ENCODE measurements at places on chromosomes 11 and 22.

- DNase-seq = no peak
Observed at GRCh38 chr11:575313-575995, 816 bp upstream of the PHRF1 start.

DNA sequence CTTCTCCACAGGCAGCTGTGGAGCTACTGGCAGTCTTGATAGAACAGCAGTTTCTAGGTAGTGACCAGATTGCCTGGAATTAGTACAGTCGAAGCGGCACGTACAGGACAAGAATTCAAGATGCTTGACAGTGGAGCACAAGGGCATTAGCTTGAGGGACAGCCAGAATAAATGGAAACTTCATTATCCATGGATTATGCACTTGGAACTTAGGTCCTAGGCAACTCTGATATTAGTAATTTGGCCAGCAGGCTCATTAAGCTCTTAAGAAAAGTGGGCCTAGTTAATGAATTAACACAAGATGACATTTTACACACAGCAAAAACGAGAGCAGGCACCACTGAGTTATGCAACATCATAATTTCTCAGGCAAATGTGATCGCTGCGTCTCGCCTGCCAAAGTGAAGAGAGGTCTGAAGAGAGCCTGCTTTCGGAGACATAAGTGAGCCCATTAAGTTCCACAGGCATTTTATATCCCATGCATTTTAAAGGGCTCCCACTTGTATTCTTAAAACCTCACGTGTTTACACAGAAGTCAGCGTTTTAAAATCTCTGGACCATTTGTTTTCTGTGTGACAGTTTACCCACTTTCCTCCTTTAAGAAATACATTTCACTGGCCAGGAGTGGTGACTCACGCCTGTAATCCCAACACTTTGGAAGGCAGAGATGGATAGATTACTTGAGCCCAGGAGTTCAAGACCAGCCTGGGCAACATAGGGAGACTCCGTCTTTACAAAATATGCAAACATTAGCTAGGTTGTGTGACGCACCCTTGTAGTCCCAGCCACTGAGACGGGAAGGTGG is 66.2 kb downstream of the COMMD9 start:
- peak; percentile 20 for DNase-seq

DNA sequence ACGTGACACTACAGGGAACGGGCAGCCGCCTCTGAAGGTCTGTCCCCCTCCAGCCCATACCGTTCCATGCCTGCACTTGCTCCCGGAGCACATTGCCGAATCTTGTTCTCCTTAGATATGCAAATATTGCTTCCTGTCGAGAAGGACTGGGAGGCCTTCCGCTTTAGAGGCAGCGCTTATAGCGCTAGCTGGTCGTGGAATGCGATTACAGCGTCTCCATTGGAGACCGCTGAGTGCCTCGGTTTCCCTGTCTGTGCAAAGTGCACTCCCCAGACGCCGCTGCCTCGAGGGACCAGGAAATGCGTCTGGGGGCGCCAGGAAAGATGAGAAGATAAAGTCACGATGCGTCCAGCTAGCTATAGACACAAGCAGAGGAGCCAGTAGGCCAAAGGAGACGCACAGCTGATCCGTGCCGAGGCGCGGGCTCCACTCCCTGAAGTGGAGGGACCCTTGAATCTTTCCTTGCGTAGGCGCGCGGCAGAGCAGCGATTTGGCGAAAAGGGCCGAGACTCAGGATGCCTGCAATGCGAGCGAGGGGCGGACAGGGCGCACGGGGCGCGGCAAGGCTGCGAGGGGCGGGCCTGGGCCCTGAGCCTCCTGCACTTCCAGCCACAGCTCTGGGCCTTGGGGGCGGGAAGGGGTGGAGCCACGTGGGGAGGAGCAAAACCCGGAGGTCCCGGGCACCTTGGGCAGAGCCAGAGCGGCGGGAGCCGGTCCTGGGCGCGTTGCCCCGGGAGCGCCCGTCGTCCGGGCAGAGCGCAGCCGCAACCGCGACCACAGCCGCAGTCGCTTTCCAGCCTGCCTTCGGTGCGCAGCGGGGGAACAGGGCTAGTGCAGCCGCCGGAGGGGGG is at the start of gene RASSF10:
Gene RASSF10, plus strand, starts transcription at position 692 of the 851 bp plus-strand sequence. CDS start 261 bp downstream, outside the sequence.
- no peak for DNase-seq

DNA sequence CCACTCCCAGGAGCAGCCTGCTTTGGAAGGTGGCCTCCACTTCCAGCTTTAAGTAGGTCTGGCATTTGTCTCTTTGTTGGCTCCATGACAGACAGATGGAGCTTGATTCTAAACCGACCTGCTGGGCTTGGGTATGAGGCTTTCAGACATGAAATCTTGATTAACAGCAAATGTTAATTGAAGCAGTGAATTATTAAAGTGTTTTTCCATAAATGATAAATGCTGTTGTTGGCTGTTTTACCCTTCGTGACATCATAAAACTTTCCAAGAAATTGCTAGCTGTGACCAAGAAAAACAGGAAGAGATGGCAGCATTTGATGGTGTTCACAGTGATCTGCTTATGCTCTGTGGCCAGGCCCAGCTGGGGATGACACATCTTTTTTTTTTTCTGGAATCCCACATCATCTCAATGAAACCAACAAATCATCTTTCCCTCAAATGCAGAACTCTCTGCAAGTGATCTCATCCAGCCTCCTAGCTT is 66.1 kb downstream of the RBMXL2 start:
- peak; percentile 54 for DNase-seq

DNA sequence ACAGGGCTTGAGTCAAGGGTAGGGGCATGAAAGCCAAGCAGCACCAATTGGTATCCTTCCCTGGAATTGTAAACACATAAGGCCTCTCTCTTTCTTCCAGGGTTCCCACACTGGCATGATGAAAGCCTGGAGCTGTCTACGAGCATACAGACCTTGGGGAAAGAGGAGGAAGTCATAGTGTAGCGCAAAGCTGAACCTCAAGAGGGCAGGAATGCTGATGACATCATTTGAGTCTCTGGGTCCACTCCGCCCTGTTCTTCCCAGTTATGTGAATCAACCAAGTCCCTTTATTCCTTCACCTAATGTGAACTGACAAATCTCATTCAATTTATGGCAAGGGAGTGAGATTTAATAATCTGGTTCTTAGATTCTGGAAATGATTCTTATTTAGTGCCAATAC is 266.4 kb upstream of the NCAM1 start:
- no peak for DNase-seq

GRCh38 chr22:27032091-27032761 is 374.8 kb downstream of the MIAT start:
- DNase-seq = peak; percentile 94

DNA sequence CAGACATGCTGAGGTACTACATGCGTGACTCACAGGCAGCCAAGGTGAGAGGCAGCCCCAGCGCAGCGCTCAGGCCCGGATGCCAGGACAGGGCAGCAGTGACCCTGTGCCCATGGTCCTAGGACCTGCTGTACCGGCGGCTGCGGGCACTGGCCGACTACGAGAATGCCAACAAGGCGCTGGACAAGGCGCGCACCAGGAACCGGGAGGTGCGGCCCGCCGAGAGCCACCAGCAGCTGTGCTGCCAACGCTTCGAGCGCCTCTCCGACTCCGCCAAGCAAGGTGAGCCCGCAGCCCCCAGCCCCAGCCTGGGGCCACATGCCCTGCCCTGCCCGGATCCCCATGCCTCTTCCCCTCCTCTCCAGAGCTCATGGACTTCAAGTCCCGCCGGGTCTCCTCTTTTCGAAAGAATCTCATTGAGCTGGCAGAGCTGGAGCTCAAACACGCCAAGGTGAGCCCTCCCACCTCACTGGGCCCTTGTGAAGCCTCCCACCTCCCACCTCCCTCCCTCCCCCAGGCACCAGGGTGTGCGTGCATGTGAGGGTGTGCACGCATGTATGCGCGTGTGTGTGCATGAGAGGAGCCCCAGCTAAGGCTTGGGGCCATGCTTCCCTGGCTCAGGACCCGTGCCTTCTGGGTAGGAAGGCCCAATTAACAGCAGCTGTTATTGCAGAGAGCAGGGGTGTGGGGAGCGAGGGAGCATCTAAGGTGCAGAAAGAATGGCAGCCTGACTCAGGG is 5.3 kb downstream of the CFL1 start:
- DNase-seq = no peak

- DNase-seq = no peak
Observed at GRCh38 chr22:46774253-46774979, 12.0 kb downstream of the TBC1D22A start.

DNA sequence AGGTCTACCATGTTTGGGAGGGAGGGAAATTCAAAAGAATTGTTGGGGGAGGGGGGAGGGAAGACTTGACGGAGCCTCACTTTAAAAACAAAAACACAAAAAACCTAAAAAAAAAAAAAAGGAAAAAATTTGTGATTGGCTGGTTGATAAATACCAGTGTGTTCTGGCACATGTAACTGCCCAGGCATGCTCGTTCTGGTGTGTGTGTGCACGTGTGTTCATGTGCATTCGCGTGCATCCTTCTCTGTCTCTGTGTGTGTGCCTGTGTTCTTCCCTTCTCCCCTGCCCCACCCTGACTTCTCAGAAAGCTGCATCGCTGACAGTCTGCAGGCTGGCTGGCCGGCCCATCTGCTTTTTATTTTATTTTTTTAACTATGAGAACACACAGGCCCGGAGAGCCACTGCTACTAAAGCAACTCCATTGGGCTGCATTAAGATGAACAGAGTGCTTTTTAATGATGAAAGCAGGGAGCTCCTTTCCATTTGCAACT is 22.6 kb upstream of the ADSL start:
- no peak for DNase-seq

GRCh38 chr22:33409079-33409478 is 350.9 kb upstream of the SYN3 start:
- no peak for DNase-seq

DNA sequence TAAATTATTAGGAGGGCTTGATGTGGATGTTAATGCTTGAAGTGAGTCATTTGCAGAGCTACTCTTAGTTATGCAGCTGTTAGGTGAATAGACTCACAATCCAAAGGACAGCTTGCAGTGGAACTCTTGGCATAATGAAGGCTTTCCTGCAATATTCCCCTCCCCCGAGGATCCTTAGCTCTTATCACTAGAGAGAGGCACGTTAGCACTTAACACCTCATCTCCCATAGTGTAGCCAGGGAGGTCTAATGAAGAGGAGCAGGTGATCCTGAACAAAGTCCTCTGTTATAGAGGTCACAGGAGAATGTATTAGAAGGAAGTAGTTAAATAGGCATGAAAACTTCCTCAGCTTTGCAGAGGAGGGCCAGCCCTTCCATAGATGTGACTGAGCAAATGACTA is 919.2 kb upstream of the FAT3 start:
- no peak for DNase-seq

GRCh38 chr22:38700270-38700788 is 414 bp downstream of the JOSD1 start:
- no peak for DNase-seq

GRCh38 chr11:23556163-23556750 is 696.0 kb upstream of the CCDC179 start:
- no peak for DNase-seq

DNA sequence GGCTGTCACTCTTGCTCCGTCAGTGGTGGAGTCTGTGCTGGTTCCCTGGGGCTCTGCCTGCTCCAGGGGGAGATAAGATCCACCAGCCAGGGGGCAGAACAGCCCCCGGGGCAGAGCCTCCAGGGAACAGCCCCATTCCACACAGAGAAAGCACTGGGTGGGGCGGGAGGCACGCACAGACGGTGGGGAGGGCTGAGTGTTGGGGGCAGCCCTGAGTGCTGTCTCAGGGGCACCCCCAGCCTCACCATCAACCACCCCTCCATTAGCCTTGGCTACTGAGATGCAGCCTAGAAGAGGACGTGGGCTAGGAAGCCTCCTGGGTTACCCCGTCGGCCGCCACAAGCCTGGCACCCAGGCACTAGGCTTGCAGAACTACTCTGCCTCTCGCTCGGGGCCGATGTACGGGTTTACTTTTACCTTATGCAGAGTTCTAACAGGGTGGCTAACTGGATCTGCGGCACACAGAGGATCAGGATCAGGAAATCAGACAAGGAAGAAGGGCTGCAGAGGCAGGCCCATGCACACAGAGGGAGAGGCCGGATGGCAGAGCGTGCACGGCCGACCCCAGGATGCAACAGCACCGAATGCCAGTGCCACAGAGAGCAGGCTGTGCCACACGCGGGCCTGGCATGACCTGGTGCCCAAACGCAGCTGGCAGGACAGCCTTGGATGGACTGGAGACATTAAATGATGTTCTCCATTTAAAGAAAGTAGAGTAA is 140.5 kb downstream of the CTTN start:
- no peak for DNase-seq

DNA sequence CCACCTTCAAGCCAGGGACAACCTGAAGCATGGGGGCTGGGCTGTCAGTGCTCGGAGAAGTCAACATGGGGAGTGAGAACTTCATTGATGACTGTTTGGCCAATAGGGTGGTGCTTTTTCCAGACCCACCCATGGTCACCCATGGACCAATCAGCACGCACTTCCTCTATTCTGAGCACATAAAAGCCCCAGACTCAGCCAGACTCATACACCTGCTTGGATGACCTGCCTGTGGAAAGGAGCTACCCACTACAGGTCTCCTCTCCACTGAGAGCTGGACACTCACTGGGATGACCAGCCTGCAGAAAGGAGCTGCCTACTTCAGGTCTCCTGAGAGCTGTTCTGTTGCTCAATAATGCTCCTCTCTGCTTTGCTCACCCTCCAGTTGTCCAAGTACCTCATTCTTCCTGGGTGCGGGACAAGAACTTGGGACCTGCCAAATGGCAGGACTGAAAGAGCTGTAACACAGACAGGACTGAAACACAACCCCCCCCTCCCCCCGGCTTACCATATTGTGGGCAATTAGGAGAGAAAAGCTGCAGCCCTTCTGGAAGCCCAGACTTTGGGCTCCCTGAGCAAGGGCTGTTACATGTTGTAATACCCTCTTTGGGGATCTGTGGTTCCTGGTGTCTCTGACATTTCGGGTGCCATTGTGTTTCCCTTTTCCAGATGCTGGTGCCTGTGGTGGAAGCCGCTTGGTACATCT is 44.4 kb upstream of the WNT11 start:
- no peak for DNase-seq

DNA sequence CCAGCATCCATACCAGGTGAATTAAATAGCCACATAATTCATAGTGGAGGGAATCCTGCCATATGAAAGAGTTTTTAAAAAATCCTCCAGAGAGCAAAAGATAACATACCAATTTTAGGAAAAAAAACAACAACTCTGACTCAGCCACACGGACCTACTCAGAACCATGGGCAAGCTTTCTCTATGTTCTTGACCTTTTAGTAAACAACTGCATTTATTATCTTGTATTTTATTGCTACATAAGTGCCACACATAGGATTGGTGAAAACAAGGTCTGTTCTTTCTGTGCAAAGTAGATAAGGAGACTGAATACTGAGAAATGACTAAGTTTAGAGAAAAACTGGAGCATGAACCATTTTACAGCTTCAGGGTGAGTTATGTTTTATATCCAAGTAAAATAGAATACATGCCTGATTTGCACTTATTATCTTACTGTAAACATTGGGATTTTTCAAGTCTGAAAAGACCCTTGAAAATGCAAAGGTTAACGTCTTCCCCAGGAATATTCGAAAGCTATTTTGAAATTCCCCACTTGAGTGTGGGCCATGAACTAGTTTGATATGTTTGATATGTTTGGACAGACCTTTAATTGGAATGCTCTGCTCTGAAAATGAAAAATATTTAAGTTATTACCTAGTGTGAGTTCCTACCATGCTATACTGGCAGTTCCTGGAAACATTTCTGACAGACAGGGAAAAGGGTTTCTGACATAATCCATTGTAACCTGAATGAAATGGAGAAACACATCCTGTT is 89.5 kb upstream of the DDI1 start:
- no peak for DNase-seq

Measured in NCI-H446 (cell line).